ENCODE measurements at places on chromosomes 1 and 21.

- DNase-seq = no peak
Observed at GRCh38 chr1:111030590-111030989, 66.9 kb upstream of the LRIF1 start.

- DNase-seq = no peak
Observed at GRCh38 chr1:91557039-91557690, 56.5 kb downstream of the CDC7 start.

DNA sequence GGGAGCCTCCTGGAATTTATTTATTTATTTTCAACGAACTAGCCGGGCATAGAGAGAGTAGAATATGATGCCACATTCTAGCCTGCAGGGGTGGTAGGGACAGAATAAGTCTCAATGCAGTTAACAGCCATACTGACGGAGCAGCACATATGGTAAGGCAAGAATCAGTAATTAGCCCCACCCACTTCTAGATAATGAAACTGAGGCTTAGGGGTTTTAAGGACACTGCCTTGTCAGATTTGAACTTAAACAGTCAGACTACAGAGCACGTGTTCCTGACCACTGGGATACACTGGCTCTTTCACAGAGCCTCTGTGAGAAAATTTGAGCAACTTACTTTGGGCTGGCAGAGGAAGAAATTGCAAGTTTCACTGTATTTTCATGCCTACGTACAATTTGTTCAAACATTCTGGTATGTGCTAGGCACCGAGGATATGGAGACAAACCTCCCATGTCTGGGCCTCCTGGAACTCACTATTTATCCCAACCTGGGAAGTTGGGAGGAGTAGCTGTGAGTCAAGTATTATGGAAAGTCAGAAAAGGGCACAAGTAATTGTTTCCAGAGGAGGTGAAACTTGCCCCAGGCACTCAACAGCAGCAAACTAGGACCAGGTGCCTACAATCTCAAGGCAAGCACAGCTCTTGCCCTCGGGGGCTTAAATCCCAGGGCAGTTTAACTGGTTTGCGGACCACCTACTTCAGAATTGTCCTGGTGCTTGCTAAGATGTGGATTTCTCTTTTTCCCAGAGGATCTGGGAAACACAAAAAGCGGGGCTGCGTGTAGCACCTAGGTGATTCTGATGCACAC, 1.6 kb upstream of the CLIC4 start:
- DNase-seq = no peak

DNA sequence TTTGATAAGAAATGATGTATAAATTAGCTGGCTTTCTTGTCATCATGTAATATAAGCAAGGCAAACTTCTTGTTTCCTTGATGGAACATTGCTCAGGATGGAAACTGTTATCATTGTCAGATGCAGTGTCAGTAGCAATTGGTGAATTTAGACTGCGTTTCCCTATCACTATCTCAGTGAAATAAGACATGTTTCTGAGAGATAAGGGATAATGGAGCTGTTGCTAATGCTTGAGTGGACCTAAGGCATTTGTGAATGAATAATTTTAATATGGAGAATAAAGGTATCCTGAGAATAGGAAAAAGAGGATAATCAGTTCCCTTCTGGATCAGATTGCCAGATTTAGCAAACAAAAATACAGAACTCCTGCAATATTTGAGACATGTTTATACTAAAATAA, 160.9 kb downstream of the HLX start:
- no peak for DNase-seq

DNA sequence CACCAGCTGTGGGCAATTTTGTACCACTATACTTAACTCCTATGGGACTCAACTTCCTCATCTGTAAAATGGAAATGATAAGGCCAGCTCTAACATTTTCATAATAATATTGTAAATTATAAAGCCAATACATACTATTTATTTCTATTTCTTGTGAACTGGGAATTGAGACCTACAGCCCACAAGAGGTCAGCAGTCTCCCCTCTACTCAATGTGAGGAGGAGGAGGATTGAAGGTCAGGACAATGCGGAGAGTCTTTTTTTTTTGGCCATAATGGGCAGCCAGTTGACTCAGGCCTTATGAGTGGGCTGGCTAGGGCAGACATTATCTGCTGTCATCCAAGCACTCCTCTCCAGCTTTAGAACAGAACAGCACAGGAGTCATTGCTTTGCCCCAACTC, 90.5 kb downstream of the NUF2 start:
- no peak for DNase-seq

Measured in NCI-H1417 treated with DMSO at 0.1 percent for 48 hours (cell line).